Epithelial cell of alveolus of lung (primary cell): ENCODE measurements at places on chromosomes 2 and 18. TPM values are rescaled to one million over a fixed set of nuclear protein-coding genes. Genes with fewer than 3 reads are reported as not detected.

Gene ICOS
- not detected in 2 replicates for total RNA-seq

Gene DSG4
- total RNA-seq: not detected in 2 replicates

Gene L3MBTL4
- 0.24 and 1.3 TPM in 2 replicates for total RNA-seq

Gene MERTK
- total RNA-seq: 1.0 and 2.7 TPM in 2 replicates

Gene STK17B
- total RNA-seq: 16.9 and 55.6 TPM in 2 replicates

Gene UBE2E3
- 95.0 and 177 TPM in 2 replicates for total RNA-seq

Gene RPRM
- not detected in 2 replicates for total RNA-seq

Gene CAVIN2
- total RNA-seq: 6.5 and 16.9 TPM in 2 replicates

Gene SLC23A3
- 1.4 TPM in 1 of 2 replicates, not detected in the other for total RNA-seq

Gene ZBTB7C
- total RNA-seq: under 0.01 TPM in 1 of 2 replicates, not detected in the other

Gene SCYGR4
- not detected in 2 replicates for total RNA-seq

Gene CASP10
- total RNA-seq: 0.88 and 2.2 TPM in 2 replicates

Gene SLC16A14
- 0.39 and 1.2 TPM in 2 replicates for total RNA-seq

Gene ANO7
- 1.4 and 1.6 TPM in 2 replicates for total RNA-seq

Gene RASGRP3
- 0.56 and 1.9 TPM in 2 replicates for total RNA-seq

Gene PROC
- total RNA-seq: 0.08 and 0.13 TPM in 2 replicates

Gene CYP26B1
- total RNA-seq: 0.08 and 2.2 TPM in 2 replicates

Gene CYP1B1
- total RNA-seq: 112 and 177 TPM in 2 replicates

Gene AOX1
- 9.8 and 23.7 TPM in 2 replicates for total RNA-seq

Gene GREB1
- total RNA-seq: 0.13 and 1.4 TPM in 2 replicates

Gene CXCR4
- 2.3 and 2.6 TPM in 2 replicates for total RNA-seq

Gene ANKRD53
- 1.3 and 1.4 TPM in 2 replicates for total RNA-seq

Gene SKA1
- total RNA-seq: 3.7 and 15.9 TPM in 2 replicates

Gene AGXT
- not detected in 2 replicates for total RNA-seq

Gene PMS1
- 12.7 and 15.1 TPM in 2 replicates for total RNA-seq

Gene COL6A3
- total RNA-seq: 1,213 and 2,045 TPM in 2 replicates

Gene C2orf66
- total RNA-seq: 0.24 TPM in 1 of 2 replicates, not detected in the other

Gene FAM228A
- total RNA-seq: 0.08 and 0.39 TPM in 2 replicates

Gene ZNF2
- 2.8 and 3.3 TPM in 2 replicates for total RNA-seq
